Activated CD8-positive, alpha-beta memory T cell treated with anti-CD3 and anti-CD28 coated beads for 48 hours (primary cell): ENCODE measurements at places on chromosomes 4 and X.

DNA sequence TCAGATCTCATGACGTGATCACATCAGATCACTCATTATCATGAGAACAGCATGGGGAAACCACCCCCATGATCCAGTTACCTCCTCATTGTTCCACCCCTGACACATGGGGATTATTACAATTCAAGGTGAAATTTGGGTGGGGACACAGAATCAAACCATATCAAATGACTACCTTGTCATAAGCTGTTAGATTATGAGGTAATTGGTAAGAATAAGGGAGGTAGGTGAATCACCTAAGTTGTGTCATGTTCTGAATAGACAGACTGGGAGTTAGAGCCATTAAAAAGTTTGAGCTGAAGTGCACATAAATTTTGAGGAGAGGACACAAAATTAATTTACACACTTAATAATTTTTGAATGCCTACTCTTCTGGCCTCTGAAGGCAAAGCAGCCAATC, 24.7 kb downstream of the SLC9B1 start:
- DNase-seq = no peak

GRCh38 chrX:45598861-45599260, 398.2 kb upstream of the DIPK2B start:
- DNase-seq = no peak

GRCh38 chr4:6471307-6472007, 957 bp downstream of the PPP2R2C start:
- no peak for DNase-seq

DNA sequence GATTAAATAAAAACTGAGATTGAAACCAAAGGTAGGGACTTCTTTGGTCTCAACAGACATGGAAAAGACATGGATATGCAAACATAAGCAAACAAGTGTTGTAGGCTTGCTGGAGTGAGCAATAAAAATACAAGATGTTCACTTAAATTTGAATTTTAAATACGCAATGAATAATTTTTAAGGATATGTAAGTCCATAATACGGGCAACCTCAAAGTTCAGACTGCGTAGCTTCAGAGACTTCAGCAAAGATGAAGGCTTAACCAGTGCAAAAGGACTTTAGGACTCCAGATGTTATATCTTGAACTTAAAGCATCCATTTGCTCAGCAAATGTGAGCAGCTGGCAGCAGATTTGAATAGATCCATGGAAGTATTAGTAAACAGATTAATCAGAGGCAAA, 549.3 kb downstream of the ARAP2 start:
- DNase-seq = no peak

GRCh38 chr4:1683261-1683735, 815 bp downstream of the FAM53A start:
- no peak for DNase-seq

DNA sequence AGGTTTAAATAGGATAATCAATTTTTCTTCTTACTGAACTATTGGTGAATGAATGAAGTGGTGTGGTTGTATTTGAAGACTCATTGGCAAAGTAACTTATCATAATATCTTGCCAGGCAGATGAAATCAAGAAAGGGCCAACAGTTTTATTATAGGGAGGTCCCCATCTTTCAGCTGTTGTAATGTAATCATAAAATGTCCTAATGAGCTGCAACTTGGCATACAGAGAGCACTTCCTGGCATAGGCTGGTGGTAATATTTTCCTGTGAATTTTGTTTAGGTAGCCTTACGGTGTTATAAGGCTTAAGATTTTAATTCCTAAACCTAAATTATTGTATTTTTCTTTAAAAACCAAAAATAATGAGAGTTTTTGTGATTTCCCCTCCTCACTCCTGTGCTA, 17.5 kb downstream of the FHIP1A start:
- DNase-seq = no peak

GRCh38 chr4:86993909-86994681, 59.3 kb downstream of the AFF1 start:
- DNase-seq = no peak

DNA sequence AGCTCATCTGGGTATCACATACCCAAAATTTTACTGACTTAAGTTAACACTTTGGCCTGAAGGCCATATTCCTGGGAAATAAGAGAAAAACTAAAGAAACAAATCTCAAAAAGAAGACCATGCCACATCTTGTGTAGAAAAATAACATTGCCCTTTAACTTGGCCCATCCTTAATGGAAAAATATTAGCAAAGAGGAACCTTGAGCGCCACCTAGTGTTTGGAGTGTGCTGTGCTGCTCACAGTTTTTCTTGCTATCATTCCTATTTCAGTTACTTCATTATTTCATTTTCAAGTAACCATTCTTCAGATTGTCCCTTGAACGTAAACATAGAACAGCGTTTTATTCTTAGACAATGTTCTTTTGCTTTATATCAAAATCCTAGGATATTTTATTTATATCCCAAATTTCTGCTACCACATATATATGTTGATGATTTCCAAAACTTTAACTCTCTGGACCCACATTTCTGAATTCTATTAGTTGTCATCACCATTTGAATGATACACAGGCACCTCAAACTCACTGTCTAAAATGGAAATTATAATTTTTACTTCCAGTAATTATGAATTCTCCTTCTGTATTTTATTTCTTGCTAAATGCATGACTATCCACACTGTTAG, 999.0 kb upstream of the ADGRL3 start:
- no peak for DNase-seq

- DNase-seq = no peak
Observed at GRCh38 chrX:68640661-68641060, 6.8 kb upstream of the STARD8 start.

DNA sequence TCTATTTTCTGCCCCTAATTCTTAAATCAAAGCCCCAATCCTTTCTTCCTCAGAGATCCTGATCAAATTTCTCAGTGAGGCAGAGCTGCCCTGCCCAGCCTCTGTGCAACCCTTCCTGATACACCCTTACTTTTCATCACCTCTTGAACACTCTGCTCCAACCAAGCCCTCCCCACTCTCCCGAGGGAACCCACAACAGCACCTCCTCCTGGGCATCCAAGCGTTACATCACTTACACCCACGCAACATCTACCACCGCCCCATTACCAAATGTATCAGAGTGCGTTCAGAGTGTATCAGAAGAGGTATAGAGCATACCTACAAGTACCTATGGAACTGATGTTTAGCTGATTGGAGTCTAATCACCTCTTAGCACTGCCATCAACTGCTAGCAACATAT, 186.5 kb downstream of the RAP1GDS1 start:
- DNase-seq = no peak

DNA sequence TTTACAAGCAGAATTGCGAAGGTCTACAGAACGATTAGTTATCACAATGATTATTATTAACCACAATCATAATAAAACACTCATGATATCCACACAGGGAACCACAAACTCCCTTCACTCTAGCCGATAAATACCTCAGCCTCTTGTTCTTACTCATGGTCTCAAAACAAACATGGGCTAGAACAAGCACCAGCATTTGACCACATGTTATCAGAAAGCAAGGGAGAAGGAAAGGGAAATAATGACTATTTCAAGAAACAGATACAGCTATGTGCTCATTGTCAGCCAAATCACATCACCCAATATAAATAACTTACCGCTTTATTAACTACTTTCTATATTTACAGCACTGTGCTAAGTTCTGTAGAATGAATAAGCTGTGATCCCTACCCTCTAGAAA, 663.2 kb upstream of the HTR2C start:
- no peak for DNase-seq

- no peak for DNase-seq
Observed at GRCh38 chrX:40550066-40550465, 30.7 kb upstream of the ATP6AP2 start.

DNA sequence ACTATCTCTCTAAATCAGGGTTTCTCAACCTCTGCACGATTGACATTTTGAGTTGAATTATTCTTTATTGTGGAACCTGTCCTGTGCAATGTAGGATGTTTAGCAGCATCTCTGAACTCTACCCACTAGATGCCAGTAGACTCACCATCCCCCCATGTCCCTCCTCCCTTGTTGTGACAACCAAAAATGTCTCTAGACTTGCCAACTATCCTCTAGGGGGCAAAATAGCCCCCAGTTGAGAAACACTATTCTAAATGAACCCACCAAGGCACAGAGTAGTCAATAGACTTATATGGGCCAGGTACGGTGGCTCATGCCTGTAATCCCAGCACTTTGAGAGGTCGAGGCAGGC, 49.1 kb upstream of the GAB1 start:
- no peak for DNase-seq

DNA sequence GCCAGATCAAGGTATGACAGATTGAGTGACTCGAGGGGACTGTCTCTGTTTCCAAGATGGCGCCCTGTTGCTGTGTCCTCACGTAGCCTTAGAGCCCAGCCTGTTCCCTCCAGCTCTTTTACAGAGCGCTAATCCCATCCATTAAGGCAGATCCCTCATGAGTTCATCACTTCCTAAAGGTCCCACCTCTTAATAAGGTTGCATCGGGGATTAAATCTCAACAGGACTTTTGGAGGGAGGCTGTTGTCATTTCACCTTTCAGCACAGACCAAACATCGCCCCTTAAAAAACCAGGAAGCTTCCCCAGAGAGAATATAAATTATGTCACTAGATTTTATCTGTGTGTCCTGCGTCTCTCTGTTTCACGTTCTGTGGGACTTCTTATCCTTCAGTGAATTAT, 32.6 kb upstream of the DHRSX start:
- no peak for DNase-seq

- no peak for DNase-seq
Observed at GRCh38 chr4:111556141-111556781, 589.0 kb upstream of the FAM241A start.

GRCh38 chrX:31268359-31268758, 196.5 kb upstream of the FTHL17 start:
- DNase-seq = no peak

DNA sequence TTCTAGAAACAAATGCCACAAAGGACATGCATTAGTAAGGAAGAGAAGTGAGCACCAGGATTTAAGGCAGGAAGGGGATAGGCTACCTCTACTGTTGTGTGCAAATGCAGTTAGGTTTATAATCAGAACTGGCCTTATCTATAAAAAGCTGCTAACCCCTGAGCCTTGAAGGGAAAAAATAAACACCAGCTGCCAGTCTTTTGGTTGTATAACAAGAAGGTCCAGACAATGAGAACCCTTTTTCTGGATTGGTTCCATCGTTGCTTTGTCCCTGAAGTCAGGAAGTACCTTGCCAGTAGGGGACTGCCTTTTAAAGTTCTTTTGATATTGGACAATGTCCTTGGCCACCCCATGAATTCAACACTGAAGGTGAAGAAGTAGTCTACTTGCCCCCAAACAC, 126.7 kb upstream of the OTUD4 start:
- no peak for DNase-seq

DNA sequence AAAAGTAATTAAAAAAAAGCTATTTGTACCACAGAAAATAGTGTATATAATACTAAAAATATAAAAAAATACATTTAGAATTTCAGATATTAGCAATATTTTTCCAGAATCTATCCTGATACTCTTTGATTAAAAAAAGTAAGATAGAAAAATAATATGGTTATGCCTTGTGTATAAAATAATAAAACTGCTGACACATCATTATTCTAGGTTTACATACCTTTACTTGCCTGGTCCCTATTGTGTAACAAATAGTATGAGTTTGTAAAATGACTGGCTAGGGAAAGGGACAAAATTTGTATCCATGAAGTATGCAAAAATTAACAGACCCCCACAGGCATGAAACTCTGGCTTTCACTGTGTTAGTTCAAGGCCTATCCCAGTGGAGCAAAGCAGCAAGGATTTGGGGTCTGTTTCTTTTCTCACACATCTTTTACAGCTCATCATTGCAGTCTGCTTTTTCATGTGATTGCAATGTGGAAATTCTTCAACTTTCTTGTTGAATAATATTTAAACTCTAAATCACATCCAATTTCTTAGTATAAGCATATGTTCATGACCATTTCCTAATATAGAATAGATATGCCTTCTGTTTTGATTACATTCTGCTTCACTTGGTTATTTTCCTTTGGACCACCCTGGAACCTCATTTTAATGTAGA, 136.7 kb upstream of the PCDH18 start:
- DNase-seq = no peak

DNA sequence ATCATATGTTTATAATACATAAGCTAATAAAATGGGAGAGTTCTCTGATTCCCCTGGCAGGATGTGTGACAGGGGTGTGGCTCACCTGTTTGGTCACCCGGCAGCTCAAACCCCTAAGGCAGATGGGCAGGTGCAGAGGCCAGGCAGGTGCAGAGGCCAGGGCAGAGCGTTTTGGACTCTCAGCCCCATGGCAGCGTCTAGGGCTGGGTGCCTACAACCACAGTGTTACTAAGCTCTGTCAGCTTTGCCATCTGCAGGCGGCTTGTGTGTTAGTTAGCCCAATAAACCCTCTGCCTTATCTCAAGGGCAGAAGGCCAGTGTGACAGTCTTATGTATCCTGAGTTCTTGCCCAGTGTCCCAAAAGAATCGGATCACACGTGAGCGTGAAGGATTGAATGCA, 54.0 kb upstream of the UGT2B15 start:
- DNase-seq = no peak

DNA sequence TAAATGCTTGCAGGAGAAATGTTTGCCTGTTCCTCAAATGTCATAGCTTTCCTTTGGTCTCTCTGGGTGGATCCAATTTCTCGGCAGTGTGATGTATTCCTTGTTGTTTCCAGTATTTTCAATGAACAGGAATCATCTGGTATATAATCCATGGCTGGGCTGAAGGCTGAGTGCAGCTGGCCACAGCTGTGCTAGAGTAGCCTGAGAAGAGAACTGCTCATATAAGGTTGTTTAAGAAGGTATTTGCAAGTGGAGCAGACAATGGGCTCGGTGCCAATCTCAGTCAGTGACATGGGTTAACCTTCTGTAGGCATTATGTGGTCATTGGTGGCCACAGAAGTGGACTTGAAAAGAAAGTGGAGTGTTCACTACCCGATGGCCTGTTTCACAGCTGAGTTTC, 390.3 kb downstream of the SPRY1 start:
- DNase-seq = no peak

DNA sequence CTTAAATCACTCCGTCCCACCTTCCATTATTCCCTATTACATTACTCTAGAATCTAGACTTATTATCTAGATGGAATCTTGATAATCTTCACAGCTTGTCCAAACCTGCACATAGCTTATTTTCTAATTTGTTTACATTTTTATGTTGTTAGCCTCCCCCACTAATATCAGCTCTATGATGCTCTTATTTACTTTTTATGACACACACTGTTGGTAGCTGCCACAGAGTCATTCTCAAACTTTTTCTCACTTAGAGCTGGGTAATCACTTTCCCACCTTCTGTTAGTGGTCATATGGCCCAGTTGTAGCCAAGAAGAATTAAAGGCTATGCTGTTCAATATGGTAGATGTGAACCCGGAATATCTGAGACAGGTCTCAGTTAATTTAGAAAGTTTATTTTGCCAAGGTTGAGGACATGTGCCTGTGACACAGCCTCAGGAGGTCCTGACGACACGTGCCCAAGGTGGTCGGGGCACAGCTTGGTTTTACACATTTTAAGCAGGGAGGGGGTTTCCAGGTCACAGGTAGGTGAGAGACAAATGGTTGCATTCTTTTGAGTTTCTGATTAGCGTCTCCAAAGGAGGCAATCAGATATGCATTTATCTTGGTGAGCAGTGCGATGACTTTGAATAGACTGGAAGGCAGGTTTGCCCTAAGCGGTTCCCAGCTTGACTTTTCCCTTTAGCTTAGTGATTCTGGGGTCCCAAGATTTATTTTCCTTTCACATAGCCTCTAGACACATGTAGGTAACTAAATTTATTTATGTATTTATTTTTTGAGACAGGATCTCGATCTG, 7.0 kb upstream of the ADGRA3 start:
- no peak for DNase-seq

- DNase-seq = peak; percentile 29
Observed at GRCh38 chr4:153151535-153152455, 52.4 kb upstream of the TRIM2 start.
